HTR-8/SVneo (cell line): ENCODE measurements at places on chromosomes 3 and 15.

GRCh38 chr3:76131396-76132153 lies 346.2 kb upstream of the ZNF717 start:
- peak; percentile 48 for DNase-seq

DNA sequence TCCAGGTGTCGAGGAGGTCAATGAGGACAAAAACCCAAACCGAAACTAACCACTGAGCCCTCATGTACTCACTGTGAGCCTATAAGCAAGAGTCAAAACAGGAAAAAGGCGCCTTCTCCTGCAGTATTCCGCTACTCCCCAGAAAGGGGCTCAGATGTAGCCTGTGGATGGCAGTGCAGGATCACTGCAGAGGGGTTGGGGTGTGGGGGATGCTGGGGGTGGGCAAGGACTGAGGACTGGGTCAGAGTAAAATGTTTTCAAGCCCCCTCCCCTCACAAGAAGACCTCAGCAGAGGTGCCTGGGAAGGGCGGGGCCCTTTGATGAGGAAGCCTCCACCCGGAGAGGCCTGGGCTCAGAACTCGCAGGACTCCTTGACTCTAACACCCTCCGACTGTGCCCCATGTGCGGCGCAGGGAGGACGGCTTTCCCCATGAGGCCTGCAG lies 170.1 kb downstream of the OSBPL10 start:
- DNase-seq: no peak

- no peak for DNase-seq
These were observed 9.9 kb upstream of the KLHL25 start for GRCh38 chr15:85804481-85805170.

DNA sequence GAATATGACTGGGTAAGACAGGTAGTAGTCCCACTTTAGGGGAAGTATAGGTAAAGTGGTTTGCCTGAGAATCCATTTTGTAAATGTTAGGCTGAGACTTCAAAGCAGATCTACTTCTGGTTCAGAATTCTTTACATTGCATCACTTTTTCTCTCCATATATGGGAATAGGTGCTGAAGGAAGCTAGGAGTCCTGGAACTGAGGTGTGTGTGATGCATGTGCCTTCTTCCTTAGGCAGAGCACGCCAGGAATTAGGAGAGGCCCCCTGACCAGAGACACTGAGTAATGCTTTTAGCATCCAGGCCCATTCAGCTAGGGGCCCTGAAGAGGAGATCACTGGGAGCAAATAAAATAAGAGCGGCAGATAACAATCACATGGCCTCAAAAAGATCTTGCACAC lies 69.2 kb upstream of the DCP1A start:
- no peak for DNase-seq

DNA sequence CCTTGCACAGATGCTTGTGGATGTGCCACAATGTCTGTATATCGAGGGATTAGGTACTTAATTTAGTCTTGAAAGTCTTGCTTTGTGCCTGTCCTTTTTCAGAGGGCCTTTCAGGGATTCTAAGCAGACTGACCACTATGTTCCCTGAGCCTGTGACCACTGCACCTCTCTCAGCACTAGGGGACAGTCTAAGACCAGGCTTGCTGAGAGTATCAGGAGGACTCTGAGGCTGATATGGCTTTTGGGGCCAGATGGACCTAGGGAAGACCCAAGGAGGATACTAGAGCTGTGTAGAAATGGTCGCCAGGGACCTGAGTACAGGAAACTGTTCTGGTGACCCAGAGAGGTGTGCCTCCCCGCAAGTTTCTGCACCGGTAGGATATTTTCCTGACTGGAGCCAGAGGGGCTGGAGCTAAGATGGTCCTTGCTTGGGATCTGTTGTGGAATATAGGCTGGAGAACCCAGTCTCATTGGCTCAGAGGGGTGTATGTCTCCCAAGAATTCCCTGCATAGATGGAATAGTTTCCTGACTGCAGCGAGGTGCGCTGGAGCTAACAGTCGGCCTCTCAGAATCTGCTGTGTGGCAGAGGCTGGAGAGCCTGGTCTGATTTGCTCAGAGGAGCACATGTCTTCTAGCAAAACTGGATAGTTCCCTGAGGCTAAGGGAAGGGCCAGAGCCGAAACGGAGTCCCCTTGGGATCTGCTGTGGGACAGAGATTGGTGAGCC lies 213.2 kb upstream of the DCBLD2 start:
- no peak for DNase-seq
